ENCODE measurements at places on chromosomes 2 and 18.

DNA sequence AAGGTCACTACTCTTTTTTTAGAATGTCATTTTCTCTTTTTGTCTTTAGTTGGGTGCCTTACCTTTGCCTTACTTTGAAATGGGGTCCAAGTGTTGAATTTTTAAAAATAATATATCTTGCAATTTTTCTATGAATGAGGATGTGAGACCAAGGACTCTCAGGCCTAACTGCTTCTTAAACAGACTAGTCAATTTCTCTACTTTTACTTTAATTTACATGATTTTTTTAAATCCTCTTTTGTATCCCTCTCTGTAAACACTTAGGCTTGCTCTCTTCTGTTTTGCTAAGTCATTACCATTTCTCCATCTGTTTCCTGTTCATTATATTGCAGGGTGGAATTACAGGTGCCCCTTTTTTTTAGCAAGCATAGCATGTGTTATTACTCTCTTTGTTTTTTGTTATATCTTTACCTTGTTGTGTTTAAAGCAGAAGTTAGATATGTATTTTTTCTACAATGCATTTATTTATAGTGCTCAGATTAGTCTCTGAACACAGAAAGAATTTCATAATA, 261.8 kb downstream of the SPAG16 start:
- DNase-seq, result no peak

DNA sequence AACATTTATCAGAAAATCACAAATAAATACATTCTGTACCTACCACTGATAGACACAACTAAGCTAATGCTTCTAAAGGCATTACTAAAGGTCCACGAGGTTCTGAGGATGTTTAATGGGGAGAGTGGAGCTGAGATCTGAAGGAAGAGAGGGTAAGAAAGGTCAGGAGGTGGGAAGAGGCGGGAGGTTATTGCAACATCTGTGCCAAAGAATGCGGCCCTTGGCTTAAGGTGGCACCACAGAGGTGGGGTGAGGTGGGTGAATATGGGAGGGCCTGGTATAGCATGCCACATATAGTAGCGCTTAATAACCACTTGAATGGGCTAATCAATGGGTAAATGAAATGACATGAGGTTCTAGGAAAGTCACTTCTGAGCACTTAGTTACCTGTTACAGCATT, 217.8 kb upstream of the ATP5MC3 start:
- DNase-seq, result no peak

DNA sequence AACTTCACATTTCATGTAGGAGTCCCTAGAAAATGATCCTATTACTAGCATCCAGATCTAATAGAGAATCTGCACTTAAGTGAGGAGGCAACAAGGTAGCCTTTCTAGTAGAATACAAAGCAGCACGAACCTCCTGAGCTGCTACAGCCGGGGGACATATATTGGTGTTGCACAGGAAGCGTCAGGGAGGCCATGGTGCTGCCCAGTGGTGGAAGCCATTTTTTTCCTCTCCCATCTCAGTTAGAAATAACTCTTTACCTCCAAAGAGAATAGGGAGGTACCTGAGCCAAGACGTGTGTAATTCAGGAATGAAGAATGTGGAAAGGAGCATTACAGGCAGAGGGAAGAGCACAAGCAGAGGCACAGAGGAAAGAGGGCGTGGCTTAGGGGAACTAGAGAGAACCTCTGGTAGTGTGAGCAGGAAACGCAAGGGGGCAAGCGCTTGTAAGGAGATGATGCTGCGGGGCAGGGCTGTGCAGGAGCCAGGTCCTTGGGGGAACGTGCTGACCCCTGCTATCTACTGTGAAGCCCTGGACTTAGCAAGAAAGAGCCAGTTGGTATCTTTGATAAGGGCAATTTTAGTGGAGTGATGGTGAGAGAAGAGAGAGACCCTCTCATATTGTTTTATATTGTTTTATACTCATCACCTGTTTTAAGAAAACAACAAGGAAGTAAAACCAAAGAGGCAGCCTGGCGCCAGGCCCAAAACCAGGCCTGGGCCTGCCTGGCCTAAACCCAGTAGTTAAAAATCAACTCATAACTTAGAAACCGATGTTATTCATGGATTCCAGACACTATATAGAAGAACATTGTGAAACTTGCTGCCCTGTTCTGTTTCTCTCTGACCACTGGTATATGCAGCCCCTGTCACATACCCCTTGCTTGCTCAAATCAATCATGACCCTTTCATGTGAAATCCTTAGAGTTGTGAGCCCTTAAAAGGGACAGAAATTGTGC, 50.0 kb upstream of the TTC39C start:
- no peak for DNase-seq

- DNase-seq, result no peak
These were observed 35.4 kb upstream of the AGFG1 start for GRCh38 chr2:227436436-227437174.

GRCh38 chr18:79937103-79937860, 14.2 kb downstream of the SLC66A2 start:
- DNase-seq, result no peak

Measured in nucleus accumbens (tissue), 56 donors.